ENCODE measurements at places on chromosomes 1 and 21. TPM values are rescaled to one million over a fixed set of nuclear protein-coding genes. Genes with fewer than 3 reads are reported as not detected.
A peak's percentile ranks its signal among the peaks of the same experiment; 100 is the strongest.

DNA sequence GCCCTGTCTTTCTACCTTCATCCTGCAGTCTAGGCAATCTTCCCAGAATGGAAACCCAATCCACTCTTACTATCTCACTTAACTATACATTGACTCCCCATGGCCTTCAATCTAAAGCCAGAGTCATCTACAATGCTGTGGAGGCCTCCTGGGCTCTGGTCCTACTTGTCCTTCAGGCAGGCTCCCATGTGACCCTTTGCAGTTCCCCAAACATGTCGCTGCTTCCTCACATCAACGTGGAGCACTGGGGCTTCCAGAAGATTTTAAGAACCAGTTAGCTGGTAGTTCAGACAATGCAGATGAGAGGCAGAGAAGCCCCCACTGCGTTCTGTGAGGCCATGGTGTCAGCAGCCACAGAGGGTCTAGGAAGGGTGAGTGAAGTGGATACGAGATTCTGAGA, 18.6 kb downstream of the LYPD8 start:
- DNase-seq, result no peak

GRCh38 chr1:153764310-153764709, 10.9 kb upstream of the SLC27A3 start:
- DNase-seq, result no peak

GRCh38 chr1:94925561-94926125, 1.3 kb downstream of the CNN3 start:
- peak; percentile 98 for DNase-seq

GRCh38 chr1:150810958-150811659, 3.0 kb upstream of the CTSK start:
- DNase-seq, result no peak

GRCh38 chr1:9289711-9290485, 2.8 kb upstream of the SPSB1 start:
- peak; percentile 46 for DNase-seq

GRCh38 chr1:85940656-85941306, 215.8 kb downstream of the COL24A1 start:
- no peak for DNase-seq

DNA sequence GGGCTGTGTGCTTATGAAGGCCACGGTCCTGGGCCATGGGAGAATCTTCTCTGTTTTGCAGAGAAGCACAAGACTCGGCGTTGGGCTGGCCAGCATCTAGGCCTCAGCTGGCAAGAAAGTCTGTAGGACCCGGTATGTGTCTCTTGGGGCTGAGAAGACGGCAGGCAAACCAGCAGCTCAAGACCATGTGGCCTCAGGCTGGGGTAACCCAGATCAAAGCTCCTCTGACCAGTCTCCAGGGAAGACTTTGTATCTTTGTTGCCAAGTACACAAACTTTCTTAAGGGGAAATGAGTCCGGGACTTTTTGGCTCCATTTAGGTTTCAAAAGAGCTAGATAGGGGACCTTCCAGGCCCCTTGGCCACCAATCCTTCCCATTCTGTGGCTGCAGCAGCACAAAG, 60.1 kb downstream of the PTP4A2 start:
- no peak for DNase-seq

DNA sequence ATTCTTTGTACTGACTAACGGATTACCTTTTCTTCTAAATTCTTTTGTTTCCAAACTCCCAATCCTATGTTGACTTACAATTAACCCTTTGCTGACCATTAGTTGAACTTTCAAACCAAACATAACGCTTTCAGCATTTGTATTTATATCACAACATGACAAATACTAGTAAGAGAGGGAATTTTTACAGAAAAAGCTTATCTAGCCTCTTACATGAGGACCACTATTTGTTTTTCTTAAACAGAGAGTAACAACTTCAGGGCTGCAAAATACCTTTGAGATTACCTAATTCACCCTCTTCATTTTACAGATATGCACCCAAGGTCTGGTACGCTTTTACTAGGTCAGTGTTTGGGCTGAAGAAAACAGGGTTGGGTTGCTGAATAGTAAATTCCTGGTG, 45.0 kb upstream of the CXADR start:
- DNase-seq, result no peak

Gene OR2AK2
- total RNA-seq, result not detected

Gene RPS27
- 1,654 TPM for total RNA-seq

Gene PLPP3
- total RNA-seq, result 2.8 TPM

Gene SLC2A5
- not detected for total RNA-seq

Gene OR4F29
- not detected for total RNA-seq

Gene CAPN8
- total RNA-seq, result not detected

Gene EPHA8
- total RNA-seq, result not detected

Gene FCRLA
- total RNA-seq, result 0.51 TPM

Gene B3GALT5
- total RNA-seq, result 0.57 TPM

All from Daoy (cell line).